ENCODE measurements at places on chromosomes 2 and 18.

GRCh38 chr2:179250095-179250494 is 14.5 kb downstream of the SESTD1 start:
- no peak for DNase-seq

DNA sequence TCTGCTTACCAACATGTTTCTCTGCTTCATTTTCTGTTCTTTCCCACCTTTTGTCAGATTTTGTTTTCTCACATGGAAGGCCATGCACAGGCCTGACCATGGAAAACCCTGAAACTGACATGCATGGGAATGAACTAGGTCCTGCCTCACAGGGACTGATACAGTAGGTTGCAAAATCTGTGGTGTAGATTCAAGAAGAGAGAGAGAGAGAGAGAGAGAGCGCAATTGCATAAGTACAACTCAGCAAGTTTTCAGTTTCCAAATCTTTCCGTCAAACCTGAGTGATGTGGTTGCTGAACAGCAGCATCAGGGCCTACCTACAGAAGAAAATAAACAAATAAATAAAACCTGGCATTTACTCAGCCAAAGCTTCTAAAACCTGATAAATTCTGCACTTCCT is 87.5 kb upstream of the RNF152 start:
- DNase-seq = no peak

DNA sequence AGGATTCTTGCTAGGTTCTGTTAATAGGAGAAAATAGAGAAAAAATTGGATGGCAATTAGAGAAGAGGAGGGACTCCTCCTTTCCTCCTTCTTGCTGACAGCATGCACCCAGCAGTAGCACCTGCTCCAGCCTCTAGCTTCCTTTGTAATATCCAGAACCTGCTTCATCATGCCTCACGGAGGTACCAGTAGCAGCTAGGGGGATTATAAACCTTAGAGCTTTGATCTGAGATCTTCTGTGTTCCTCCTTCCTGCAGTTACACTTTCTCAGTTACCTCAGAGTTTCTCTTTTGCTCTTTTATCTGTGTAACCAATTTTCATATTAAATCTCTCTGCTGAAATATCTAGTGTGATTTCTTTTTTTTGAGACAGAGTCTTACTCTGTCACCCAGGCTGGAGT is 16.6 kb downstream of the DPP4 start:
- DNase-seq = no peak

GRCh38 chr18:23451491-23451890 is 1.6 kb upstream of the RIOK3 start:
- no peak for DNase-seq

DNA sequence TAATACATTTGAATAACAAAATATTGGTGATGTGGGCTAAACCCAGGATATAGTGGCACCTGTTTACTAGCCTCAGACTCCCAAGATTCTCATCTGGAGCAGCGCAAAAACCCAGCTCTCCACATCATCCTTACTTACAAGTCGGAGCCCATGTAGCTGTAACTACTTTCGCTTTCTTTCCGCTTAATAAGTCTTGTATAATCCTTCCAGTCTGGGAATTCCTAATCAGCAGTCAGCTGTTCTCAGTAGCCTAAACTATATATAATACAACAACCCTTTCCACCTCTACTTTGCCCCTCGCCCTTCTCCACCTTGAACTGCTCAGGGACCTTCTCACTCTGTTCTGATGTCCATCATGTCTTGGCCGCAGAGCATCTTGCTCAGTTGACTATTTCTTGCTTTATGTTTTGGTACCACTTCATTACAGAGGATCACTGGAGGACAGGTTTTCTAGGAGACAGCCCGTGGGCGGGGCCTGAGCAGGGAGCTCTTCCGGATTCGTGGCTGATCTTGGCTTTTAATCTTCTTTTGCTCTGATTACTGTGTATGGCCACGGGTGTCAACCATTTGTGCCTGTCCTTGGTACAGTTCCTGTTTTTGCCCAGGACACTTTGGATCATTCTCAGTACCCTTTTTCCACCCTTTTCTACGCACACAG is 119.9 kb upstream of the SERTAD2 start:
- DNase-seq = no peak

GRCh38 chr2:69275490-69275889 is 111.5 kb downstream of the GFPT1 start:
- peak; percentile 75 for DNase-seq

DNA sequence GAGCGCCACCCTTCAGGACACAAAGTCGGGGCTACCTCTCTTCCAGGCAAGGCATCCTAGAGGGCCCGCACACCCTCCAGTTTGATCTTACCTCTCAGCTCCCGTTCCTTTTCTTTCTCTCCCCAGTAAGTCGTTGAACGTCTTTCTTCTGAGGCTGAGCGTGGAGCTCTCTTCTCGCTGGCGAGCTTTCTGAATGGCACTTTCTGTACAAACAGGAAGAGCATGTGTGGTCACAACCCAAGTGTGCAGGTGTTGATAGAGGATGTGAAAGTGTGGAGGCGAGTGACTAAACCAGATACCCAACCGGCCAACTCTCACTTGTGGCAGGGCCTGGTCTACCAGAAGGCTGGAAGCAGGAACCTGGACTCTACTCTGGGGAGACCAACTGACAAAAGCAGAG is at the start of gene AFF3:
AFF3 (minus strand) TSS at position 198 of the 400 bp plus-strand sequence. CDS start 38,136 bp downstream, outside the sequence.
- no peak for DNase-seq

DNA sequence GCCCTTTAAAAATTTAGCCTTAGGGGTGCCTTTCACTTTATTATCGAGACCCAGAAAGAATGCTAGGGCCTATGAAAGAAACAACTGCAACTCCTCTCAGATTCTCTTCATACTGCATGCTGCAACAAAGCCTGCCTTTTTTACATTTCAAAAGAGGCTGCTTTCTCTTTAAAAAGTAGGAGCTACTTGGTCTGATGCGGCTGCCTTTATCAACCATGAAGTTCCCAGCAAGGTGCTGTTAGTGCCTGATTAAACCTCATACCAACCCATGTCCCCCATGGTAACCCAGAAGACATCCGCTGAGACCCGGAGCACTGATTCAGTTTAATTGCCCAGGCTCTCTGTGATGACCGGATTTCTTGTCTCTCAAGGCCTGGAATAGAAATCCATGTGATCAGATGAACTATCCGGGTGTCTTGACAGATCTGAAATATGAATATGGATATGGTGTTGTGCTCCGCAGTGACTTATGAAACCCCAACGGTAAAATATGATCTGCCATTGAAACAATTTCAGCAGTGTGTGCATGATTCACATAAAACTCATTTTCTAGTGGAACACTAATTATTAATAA is 368.3 kb downstream of the ZNF521 start:
- no peak for DNase-seq

- no peak for DNase-seq
These were observed 6.5 kb downstream of the DIPK1C start for GRCh38 chr18:74450626-74451025.

DNA sequence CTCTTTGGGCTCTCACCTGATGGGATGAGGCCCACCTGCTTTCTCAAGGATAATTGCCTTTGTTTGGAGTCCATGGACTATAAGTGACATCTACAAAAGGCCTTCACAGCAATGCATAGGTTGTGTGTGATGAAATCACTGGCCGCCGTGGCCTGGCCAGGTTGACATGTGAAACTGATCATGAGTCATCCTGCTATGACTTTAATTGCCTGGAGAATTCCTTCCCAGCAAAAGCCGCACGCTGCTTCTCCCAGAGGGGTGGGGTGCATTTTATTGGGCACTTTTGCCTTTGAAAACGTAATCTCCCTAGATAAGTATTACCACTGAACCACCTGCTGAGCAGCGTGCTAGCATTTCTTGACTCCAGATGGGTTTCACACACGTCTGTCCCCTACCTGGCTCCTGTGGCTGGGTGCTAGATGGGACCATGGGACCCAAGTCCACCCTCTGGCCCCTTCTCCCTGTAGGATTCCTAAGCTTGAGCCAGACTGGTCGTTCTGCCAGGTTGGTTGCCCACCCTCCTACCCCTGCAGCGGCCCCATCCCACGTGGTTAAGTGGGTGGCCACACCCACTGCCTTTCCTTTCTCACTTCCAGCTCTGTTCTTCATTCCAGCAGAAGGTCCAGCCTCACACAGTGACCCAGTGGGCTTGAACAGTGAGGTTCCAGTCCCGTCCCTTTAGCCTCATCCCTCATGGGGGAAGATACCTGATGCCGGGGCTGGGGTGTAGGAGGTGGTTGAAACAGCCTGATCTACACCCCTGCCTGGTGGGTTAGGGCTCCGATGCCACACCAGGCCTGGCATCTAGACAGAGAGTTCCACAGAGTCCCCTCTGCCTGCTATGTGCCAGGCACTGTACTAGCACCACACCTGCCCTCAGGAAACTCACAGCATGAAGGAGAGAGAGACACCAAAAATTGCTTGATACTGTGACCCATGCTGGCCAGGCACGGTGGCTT is 89.6 kb downstream of the GBX2 start:
- DNase-seq = no peak

DNA sequence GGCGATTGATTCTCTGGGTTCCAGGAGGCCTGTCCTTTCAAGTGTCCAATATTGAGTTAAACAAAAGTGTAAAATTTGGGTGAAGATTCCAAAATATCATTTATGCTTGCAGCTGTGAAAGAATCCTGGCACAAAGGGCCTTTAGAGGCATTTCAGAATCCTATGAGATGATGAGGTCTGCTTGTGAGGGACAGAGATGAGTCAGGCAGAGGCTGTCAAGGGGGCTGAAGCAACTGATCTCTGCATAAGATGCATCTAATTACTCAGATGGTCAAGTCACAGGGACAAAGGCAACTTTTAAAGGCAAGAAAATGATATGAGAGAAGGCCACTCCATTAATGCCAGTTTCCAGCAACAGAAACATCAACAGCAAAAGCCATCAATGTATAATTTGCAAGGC is 78.8 kb downstream of the FHOD3 start:
- DNase-seq = no peak

- no peak for DNase-seq
These were observed 60.6 kb downstream of the SCG2 start for GRCh38 chr2:223541546-223541945.

DNA sequence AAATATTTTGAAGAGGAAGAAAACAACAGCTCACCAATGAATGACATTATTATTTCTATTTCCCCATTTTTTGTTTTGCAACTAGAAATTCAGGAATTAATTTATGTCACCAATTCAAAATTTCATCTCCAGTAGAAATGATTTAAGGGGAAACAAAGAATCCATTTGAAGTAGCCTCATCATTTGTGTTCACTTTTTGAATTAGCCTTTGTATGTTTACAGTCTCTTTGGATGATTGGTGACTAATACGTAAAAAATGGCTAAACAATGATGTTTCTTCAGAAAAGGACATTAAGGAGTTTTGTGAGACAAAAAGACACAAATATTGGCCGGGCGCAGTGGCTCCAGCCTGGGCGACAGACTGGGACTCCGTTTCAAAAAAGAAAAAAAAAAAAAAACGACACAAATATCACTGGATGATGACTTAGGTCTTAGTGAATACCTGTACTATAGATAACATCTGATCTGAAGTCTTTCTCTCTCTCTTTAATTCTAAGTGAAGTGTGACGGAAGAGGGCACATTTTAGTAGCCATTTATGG is 313.2 kb downstream of the PIK3C3 start:
- DNase-seq = no peak

DNA sequence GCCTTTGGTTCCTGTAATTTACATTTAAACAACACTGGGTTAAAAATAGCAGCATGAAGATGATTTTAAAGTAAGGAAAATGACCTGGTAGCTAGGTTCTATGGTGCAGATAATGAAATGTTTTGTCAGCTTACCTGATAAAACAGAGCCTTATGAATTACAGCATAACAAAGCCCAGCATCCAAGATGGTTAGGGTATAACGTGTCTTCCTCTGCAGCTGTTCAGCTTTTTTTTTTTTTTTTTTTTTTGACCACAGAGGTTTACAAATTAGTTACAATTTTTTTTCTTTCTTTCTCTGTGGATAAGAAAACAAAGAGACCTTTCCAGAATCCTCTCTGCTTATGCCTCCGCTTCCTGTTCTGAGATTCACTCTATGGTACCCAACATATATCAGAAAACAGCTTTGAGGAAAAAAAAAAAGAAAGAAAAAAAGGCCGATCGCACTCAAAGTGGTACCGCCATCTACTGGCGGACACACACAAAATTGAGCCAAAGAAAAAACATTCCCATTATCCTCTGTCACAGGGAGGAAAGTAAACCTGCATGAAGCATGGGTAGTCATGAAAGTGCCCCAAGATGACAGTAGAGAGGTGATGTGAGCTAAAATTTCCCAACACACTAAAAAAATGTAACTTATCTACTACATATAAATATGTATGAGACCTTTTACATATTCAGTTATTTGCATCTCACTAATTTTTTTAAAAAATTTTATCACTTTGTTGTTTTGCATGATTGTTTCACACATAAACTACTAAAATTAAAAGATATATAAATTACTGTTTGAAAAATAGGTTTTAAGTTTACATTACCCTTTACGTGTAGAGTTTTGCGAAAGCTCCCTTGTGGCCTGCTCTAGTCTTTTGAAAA is at the start of gene SCN3A:
SCN3A (minus strand) TSS at position 362 of the 871 bp plus-strand sequence. CDS start 27,656 bp downstream, outside the sequence.
- peak; percentile 55 for DNase-seq
